ENCODE measurements at places on chromosomes 13 and 19.

DNA sequence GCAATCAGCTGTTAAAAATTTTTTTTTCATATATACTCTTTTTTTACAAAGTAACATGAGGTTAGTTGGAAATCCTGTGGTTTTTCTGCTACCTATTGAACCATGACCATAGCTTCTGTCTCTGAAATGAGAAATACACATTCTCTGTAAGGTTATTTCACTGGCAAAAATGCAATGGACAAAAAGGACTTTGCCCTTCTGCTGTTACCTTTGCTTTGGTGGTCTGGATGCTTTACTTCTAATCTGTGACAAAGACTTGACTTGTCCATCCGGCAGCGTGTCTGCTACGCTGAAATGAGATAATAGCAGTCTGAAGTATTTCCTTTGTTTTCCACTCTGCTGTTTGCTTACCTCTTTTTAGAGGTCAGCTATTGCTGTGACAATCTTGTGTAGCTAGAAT, 412.8 kb downstream of the SLITRK6 start:
- no peak for DNase-seq

DNA sequence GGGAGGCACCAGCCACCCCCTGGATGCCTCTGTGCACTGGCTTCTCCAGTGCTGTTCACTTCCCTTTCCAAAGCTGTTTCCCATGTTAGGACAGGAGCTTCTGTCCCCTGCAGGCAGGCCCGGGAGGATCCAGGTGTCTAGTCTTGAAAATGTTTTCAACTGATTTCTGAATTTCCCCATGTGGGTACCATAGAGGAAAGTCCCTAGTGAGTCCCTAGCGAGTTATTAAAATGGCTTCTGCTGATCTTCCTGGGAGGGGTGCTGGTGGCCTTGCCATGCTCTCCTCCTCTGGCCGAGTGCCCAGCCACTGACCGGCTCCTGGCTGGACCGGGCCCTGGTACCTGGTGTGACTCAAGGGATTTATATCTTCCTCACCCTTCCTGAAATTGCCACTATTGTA, 5.2 kb upstream of the ANKRD10 start:
- no peak for DNase-seq

DNA sequence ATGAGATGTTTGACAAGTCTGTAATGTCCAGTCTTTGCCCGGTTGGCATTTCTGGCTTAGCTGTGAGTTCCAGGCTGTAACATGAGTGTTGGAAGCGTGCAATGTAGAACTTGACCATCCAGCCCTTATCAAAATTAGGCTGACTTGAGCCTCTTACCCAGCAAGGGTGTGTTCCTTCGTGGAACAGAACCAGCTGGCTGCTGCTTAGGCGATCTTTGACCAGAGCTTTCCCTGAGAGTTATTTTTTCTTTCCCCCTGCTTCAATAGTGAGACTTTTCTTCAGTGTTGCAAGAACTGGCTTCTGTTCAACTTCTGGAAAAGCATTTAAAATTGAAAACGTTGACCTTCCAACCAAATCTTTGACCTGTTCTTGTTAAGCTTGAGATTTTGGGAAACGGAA, 6.5 kb downstream of the TNFSF13B start:
- no peak for DNase-seq

- DNase-seq = no peak
Observed at GRCh38 chr19:13172346-13173138, 22.3 kb downstream of the IER2 start.

DNA sequence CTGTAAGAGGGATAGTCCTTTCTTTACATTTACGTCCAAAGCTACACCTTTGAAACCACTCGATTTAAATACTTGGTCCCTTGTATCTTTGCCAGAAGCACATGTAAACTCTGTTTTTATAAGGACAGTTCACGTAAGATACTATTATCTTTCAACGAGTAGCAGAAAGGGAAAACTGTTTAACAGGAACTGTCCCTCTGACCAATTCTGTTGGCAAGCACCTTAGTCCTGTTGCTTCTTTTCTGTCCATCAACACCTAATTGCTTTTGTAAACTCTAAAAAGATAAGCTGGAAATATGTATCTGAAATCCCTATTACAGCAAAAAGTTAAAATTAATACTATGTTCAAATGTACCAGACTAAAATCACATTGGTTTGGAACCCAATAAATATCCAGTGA, 37.4 kb downstream of the PCDH9 start:
- no peak for DNase-seq

GRCh38 chr13:110561344-110562035, at the start of gene RAB20:
RAB20 (minus strand) TSS chr13:110561722; CDS start chr13:110561519, 203 bp downstream.
- no peak for DNase-seq

DNA sequence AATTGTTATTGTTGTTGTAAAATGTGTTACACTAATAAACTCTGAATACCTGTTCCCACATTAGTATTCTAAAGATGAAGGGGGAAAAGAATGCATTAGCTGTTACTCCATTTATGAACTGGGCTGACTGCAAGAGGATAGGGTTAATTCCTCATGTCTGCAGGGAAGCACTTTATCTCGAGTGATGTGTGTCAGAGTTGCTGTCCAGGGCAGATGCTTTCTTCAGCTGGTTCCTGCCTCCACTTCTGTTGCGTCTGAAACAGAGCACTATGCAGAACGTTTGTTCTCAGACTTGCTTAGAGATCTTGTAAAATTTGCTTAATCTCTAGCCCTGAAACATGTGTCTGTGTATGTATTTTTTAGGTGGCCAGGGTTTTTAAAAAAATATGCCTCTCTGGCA, 318.8 kb downstream of the SPRY2 start:
- DNase-seq = no peak

- DNase-seq = no peak
Observed at GRCh38 chr13:38636073-38636472, 50.8 kb upstream of the FREM2 start.

GRCh38 chr13:73844986-73845385, 289.2 kb downstream of the KLF12 start:
- no peak for DNase-seq

DNA sequence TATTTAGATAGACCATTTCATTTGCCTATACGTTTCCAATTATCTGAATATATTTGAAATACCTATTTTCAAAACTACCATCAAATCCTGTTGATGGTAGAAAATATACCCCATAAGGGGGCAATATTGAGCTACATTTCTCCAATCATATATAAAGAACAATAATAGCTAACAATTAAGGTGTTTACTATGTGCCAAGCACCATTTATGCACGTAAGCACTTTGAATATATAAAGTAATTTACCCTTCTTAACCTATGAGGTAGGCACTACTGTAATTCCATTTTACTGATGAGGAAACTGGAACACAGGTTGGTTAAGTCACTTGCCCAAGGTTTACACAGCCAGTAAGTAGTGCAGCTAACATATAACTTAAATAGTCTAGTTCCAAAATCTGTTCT, 79.2 kb downstream of the UBL3 start:
- DNase-seq = no peak

GRCh38 chr13:35643625-35644024, 167.1 kb upstream of the MAB21L1 start:
- no peak for DNase-seq

DNA sequence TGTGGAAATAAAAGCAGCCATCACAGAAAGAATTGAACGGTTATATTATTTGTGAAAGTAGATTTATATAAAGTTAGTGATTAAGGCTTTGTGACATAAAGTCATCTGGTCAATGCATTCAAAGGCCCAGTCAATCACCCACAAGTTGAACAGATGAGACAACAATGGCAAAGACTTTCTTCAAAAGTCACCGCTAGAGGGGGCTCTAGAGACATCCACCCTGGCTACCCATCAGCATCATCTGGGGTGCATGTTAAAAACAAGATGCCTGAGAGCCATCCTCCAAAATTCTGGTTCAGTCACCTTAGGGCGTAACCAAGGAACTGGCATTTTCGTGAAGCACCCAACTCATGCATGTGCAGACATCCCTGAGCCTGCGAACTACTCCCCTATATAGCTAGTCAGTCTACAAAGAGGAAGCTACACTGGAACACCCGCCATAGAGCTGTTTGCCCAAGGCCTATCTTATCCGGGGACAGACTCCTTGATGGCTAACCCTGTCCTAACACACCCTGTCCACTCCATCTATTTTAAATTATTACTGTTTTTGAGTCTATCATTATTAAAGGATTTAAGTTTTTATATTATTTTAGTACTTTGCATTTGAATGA, 970.5 kb downstream of the UQCRFS1 start:
- no peak for DNase-seq

DNA sequence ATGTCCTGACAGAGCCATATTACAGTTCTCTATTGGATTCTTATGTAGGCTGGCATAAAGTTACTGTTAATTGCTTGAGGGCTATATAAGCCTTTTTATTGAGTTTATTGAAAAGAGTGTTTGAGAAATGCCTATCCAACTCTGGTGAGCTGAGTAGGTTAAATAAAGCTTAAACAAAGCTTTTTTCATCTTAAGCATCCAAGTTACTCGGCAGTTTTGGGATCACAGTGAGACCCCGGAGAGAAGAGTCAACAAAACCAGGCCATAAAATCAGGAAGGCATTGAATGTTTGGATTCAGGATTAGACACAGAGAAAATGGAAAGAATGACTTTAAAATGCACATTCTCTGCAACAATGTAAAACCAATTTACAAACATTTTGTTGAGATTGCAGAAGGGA, 588.5 kb downstream of the DACH1 start:
- DNase-seq = no peak

- no peak for DNase-seq
Observed at GRCh38 chr19:18984251-18984650, 43.2 kb upstream of the HOMER3 start.

- DNase-seq = no peak
Observed at GRCh38 chr13:73596382-73596781, 537.6 kb downstream of the KLF5 start.

DNA sequence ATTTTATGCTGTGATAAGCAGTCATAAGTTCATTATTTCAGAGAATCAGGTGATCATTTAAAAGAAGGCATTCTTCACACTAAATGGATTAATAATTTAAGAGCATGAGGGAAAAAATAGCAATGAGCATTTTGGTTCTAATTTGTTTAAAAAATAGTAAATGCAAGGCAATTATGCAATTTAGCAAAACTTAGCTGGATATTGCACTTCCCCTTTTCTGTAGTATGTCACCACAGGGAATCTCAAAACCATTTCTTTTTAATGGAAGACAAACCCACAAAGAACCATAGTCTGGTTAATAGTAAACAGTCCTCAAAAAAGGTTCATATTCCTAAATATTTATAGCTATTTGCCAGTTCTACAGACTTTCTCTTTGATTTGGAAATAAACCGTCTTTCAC, 30.2 kb downstream of the COG6 start:
- DNase-seq = no peak

- DNase-seq = peak; percentile 91
Observed at GRCh38 chr13:50626101-50626547, 217.4 kb downstream of the DLEU7 start.

GRCh38 chr13:73702419-73703071, 431.7 kb downstream of the KLF12 start:
- DNase-seq = no peak

DNA sequence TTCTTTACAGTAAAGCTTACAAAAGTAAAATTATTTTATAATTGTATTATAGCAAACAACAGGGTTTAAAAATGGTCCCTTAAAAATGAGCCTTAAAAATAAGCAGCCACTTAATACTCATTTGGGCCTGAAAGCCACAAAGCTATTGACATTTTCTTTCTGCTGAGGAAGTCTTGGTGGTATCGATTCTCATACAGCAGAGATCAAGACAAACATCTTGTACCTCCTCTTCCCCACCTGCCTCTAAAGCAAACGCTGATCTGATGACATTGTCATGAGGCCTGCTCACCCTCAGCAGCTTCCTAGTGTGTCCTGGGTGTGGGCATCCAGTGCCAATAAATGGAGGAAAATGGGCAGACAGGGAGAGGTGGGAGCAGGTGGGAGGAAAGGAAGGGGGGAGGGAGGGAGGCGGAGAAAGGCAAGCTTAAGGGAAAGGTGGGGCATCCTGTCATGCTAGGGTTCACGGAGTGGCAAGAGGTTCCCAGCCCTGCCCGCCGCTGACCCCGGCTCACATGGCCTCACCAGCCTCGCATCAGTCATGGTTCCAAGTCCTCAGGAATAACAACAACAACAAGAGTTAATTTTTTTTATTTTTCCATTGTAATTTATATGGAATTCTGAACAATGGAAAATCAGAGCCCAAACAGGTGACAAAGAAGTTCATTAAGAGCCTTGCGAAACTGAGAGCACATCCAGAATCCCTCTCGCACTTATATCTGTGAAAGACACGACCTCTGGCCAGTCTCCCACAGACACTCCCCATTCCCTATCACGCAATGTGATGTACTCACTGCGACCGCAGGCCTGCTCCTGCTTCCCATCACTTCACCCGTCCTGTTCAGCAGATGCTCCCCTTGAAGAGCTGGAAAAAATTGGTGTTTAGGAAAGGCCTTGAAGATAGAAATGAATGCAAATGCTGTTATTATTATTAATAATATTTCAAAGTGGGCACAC, 15.1 kb upstream of the ATP11A start:
- no peak for DNase-seq

DNA sequence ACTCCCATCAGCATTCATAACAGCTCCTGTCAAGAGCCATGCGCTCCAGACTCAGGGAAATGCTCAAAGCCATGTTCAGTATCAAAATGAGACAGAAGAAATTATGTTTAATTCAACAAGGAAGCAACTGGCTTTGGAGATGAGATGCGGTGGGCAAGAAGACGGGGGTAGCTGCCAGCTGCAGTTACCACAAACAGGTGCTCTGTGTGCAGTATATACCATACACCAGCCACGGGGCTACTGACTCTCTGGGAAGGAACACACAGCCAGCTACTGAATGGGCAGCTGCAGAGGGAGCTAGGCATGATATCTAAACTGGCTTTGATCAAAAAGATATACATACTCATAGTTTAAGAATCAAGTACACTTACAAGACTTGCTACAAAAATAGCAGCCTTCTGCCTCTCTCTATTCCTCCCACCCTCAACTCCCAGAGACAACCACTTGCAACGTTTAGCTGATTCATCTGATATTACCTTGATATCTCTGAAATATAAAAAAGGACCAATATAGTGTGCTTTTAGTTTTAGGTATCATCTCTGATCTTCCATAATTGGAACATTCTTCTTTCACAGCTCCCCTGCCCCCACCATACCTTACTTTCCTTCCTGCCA, 593.0 kb downstream of the UQCRFS1 start:
- DNase-seq = no peak

DNA sequence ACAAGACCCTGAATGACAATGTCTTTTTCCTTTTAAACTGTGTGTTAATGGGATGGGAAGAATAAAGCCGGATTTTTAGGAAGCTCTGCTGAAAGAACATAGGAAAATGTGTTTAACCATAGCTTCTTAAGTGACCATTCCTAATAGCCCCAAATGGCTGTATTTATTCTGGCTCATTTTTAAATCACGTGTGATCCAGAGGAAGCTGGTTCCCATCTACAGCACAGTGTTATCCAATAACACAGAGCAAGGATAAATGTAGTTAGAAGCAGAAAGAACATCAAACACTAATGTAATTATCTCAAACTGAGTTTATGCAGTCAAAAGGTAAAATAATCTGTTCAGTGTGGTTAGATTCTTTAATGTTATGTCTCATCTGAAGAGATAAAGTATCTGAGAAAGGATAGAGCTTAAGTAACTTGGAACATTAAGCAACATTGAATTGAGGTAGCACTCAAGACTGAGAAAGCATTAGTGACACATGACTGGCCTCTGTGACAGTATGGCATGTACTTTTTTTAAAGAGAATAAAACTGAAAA, 853.3 kb downstream of the GPC5 start:
- DNase-seq = no peak

- peak; percentile 24 for DNase-seq
Observed at GRCh38 chr13:36788276-36788675, 30.7 kb upstream of the RFXAP start.

- no peak for DNase-seq
Observed at GRCh38 chr19:51368366-51369282, at the start of gene CLDND2. CLDND2 (minus strand) TSS chr19:51369003; CDS start chr19:51368577, 426 bp downstream.

Measured in AG09309 (cell line).